ENCODE measurements at places on chromosomes 11 and 22. TPM values are rescaled to one million over a fixed set of nuclear protein-coding genes. Genes with fewer than 3 reads are reported as not detected.

GRCh38 chr22:30201945-30202344, 44.6 kb downstream of the LIF start:
- ATAC-seq, result no peak

DNA sequence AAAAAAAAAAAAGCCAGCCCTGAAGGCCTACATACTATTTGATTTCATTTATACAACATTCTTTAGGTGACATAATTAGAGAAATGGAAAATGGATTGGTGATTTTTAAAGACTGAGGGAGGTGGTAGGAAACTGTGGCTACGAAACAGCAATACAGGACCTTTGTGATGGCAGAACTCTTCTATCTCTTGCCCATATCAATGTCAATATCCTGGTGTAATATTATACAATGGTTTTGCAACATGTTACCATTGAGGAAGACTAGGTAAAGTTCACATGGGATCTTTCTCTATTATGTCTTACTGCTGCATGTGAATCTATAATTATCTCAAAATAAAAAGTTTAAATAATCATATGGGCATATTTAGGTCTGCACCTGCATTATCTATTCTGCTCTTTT, 371.2 kb downstream of the ETS1 start:
- no peak for ATAC-seq

- no peak for ATAC-seq
Measured at GRCh38 chr22:24026733-24027132, 15.6 kb downstream of the CABIN1 start.

DNA sequence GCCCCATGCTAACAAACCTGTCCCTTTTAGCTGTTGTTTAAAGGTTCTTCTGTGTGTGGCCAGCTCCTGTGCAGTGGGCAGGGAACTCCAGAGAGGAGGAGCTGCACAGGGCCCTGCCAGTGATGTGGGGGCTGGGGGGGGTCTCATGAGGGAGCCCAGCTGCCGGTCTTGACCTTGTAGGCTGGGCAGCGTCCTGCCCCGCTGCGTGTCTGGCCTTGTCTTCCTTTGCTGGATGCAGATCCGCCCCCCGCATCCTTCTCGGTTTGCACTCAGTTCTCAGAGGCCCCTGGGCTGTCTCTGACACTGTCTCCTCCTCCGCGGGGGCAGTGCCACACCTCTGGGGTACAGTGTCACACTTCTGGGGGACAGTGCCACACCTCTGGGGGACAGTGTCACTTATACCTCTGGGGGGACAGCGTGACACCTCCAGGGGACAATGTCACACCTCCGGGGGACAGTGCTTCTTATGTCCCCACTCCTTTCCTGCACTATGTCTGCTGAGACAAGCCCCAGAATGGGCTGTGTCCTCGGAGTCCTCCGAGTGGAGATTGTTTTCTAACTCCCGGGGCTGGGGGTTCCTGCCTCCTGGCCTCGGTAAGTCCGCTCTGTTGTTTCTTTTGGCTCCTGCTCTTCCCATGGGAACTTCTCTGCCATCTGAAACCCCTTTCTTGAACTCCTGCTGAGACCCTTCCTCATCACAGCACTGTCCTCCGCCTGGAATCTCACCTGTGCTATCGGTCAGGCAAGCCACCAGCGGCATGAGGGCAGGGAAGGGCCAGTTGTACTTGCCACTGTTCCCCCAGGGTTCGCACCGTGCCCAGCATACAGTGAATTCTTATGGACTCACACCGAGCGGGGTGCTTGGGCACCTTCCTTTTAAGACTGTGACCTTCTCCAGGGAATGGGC, 788.3 kb downstream of the TBC1D22A start:
- ATAC-seq, result no peak

GRCh38 chr11:92432515-92432914, 207.9 kb downstream of the FAT3 start:
- no peak for ATAC-seq

DNA sequence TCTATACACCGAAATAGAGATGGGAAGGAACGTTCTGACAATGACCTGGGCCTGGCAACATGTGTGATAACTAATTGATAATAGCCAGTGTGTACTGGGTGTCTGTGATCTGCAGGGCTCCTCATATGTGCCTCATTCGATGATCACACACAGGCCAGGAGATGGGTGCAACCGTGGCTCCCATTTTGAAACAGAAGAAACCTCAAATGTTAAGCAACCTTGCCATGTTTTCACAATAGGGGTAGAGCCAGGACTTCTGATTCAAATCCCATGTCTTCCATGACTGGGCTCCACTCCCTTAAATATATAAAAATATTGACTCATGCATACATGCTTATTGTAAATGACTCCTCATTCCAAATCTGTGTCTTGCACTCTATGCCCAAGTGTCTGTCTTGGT, 11.1 kb downstream of the APOL3 start:
- peak; percentile 19 for ATAC-seq

DNA sequence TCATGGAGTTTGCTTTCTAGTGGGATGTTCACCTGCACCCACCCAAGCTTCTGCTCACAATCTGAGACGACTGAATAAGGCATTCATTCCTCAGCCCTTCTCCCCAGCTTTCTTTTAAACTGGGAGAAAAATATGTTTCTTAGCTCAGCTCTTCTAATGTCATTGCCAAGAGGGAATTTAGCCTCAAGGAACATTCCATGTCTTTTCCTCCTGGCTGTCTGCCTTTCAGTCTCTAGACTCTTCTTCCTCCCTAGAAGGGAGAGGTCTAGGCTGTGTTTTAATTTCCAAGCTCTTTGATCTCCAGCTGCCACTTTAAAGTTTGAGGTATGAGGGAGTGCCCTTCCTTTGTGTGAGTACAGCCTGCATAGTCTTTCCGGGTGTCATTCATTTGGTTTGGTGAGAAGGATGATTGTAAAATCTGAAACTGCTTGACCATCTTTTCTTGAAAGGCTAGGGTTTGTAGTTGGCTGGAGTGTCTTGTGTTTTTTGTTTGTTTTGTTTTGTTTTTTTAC, 11.7 kb upstream of the HTATIP2 start:
- ATAC-seq, result no peak

DNA sequence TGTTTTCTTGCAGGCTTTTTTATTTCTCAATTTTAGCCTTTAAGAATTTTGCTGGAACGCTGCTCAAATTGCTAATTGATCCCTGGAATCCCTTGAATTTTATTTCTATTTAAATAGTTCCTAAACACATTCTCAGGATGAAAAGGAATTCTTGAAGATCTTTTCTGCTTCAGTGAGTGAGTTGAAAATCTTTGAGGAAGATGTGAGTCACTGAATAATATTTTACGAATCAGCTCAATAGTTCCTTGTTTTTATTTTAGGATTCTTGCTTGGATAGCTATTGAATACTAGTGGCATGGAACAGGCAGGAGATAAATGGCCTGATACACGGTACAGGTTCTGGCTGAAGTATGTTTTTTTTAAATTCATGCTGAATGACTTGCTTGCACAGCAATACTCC, 194.6 kb upstream of the CCDC90B start:
- no peak for ATAC-seq

DNA sequence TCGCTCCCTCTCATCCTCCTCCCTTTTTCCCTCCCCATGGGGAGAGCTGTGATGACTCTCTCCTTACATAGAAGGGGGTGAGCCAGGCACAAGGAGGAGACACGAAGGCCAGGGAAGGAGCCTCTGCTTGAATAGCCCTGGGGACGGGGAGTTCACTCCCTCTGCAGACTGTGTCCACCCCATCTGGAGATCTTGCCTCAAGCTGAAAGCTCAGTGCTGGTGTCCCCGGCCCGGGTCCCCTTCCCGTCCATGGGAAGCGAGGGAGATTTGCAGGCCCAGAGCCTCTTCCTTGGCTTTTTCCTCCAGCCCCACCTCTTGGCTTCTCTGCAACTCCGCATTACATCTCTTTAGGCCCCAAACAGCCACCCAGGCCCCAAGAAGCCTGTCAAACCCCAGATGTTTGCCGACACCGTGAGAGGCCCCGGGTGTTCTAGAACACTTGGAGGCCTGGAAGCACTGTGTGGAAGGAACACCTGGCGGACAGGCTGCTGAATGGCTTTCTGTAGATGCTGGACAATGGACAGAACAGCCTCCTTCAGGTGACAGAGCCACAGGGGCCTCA, 32.3 kb downstream of the LINC01488 start:
- ATAC-seq, result no peak

GRCh38 chr11:14413307-14414069, 54.5 kb upstream of the RRAS2 start:
- ATAC-seq, result peak; percentile 69

DNA sequence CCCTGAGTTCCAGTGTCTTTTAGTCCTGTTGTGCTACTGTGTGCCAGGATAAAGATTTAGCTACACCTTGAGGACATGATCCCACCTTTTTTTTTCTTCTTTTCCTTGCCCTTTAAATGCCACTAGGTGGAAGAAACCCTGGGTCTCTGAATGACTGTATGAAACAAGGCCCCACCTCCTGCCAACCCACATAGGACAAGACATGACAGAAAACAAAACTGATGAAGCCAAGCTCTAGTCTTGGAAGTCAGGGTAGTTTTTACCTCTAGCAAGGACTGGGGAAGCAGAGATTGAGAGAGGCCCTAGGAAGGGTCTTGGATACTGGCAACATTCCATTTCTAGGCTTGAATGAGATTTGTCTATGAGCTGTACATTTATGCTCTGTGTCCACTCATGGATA, 410.7 kb downstream of the MIAT start:
- no peak for ATAC-seq

DNA sequence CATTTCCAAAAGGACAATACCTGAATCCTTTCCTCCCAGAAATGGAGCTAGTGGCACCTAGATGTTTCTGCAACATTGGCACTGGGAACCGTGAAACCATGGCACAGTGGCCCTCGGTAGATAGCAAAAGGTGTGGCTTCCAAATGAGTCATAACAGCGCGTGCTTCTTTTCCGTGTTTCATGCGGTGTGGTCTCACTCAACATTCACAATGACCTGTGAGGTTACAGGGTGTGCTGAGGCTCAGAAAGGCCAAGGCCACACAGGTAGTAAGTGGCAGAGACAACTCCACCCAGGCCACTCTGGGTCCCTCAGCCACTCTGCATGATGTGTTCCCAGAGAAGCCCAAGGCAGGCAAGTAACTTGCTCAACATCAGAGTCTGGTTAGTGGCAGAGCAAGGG, 67.4 kb downstream of the TP53I11 start:
- ATAC-seq, result no peak

- no peak for ATAC-seq
Measured at GRCh38 chr22:27416511-27417420, 384.8 kb downstream of the MN1 start.

DNA sequence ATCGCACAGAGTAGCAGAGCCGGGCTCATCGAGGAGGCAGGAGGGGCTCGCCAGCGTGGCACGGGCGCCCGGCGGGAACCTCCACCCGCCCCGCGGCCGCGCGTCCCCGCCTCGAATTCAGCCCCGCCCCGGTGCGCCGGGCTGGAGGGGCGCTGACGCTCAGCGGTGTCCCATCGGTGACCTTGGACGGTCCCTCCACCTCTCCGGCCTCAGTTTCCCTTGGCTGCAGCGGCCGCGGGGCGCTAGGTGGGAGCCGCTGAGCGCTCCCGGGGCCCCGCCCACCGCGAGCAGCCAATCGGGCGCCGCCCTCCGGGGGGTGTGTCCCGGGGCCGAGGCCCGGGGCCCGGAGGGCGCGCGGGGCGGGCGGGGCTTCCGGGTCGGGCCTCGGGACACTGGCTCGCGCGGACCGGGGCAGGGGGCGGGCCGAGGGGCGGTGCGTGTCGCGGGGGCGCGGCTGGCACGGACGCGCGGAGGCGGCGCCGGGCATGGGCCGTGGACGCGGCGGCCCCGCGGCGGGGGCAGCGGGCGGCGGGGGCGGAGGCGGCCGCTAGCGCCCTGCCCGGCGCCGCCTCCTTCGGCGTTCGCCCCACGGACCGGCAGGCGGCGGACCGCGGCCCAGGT, at the start of gene PPARA:
TSS of gene PPARA (plus strand) at position 493 of the 621 bp plus-strand sequence. CDS start 47,858 bp downstream, outside the sequence.
- ATAC-seq, result peak; percentile 94

DNA sequence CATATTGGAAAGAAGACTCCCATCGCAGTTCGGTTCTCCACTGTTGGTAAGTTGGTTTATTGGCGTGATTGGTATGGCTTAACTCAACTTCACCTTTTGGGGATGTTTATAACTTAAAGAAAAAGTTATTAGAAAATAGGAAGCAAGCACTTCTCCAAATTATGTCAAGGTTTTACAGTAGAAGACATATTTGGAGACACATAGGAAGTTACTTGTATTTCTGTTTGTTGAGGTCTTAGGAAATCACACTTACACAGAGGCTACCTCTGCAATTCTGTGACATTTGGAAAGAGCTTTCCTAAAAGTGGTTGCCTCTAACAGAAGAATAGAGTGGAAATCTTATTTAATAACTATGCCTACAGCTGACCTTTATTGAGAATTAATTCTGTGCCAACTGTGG, 12.3 kb downstream of the CAT start:
- no peak for ATAC-seq

DNA sequence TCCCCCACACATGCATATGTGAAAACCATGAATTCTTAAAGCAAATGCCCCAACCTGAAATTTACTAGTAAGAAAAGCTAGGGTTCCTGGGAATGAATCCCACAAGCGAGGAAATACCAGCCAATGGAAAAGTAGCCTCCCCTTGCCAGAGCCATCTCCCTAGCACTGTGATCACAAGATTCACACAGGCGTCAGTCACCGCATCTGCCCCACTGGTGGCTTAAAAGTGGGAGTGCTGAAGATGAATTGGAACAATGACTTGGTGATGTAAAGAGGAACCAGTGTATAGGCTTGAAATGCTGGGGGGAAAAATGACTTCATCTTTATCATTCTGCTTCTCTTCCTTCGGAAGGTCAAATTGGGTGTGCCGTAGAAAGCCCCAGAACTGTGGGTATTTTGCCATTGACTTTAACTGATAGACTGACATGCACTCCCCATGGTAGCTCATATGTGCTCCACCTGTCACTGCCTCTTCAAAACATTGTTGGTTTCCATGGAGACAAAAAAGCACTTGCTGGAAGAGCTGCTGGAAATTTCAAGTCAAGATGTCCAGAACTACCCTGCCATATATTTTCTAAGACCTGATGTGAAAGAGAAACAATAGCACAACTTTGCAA, 19.2 kb upstream of the ASPHD2 start:
- no peak for ATAC-seq

DNA sequence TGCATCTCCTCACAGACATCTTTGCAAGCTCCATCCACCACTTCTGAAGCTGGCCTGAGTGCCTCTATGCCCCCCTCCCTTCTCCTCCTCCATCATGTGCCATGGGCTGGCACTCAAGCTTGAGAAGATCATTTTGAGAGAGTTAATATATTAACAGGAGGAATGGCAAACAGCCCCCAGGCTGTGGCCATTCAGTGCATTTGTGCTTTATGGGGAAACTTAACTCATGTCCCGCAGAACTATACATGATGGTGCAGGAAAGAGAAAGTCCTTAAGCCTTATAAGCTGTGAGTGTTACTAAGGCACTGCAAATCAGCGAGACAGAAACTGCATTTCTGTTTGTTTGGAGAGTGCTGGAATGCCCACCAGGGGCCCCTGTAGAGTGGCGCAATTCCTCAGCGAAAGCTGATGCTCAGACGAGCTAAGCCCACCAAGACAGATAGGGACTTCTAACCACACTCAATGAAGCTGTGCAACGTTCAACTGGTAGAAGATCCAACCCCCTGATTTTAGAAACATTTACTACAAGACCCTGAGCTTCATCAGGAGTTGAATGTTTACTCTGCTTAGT, 26.8 kb upstream of the PHLDA2 start:
- no peak for ATAC-seq

MS4A8 gene
- total RNA-seq, result not detected

CDCA5 gene
- 1.2 TPM for total RNA-seq

HEPACAM gene
- total RNA-seq, result 0.81 TPM

LRRC75B gene
- total RNA-seq, result 20.2 TPM

MTFP1 gene
- 10.3 TPM for total RNA-seq

Data from gastroesophageal sphincter (tissue), 4 donors.